Activated naive CD8-positive, alpha-beta T cell treated with anti-CD3 and anti-CD28 coated beads, Interleukin-2, amount 50 U/mL, for 24 hours (primary cell): ENCODE measurements at places on chromosomes 6 and 20.

DNA sequence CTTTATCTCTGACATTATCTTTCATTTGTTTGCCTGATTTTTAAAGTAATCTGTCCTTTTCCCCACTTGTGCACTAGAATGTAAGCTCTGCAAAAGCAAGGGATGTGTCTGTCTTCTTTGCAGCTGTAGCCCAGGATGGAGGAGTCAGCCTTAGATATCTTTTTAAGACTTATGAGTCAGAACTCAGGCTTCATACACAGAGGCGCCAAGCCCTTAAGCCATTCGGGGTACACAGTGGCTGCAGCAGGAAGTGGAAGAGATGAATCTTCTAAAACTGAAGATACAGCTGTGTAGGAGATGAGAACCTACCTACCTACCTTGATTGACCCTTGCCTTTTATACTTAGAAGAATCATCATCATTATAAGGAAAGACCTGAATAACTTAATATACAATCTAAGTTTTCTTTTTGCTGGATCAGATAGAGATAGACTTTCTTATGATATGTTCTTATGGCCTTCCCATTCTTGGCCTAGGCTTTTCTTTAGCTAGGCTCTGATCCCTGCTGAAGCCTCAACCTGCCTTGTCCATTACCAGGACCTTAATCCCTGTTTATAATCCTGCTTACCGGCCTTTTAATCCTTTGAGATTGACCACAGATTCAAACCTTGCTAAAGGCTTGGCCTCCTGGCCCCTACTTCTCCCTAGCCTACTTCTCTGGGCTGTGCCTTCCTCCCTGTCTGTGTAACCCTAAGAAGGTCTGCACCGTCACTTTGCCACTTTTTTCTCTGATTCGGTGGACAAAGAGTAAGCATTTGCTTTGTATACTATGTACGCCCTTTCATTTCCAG is 304.5 kb downstream of the PRL start:
- H3K4me3 ChIP-seq: no peak overlapping the region
- H3K27ac ChIP-seq: no peak overlapping the region
- no peaks in the 10 kb centered on the region for H3K27me3 ChIP-seq
- DNase-seq: no peak
- H3K36me3 ChIP-seq: no peaks in the 10 kb centered on the region

DNA sequence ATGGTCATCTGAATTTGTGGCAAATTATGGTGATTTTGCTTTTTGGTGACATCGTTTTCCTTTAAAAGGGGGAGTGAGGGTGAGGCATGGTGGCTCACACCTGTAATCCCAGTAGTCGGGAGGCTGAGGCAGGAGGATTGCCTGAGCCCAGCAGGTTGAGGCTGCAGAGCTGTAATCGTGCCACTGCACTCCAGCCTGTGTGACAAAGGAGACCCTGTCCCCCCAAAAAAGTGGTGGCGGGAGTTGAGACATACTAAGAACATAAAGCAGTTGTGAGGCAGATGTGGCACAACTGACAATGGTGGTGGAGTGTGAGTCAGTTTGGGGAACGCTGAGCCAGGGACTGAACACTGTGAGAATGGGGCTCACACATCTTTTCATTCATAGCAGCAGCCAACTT is 45.5 kb downstream of the ADNP start:
- no peaks in the 10 kb centered on the region for H3K4me1 ChIP-seq
- DNase-seq: no peak

DNA sequence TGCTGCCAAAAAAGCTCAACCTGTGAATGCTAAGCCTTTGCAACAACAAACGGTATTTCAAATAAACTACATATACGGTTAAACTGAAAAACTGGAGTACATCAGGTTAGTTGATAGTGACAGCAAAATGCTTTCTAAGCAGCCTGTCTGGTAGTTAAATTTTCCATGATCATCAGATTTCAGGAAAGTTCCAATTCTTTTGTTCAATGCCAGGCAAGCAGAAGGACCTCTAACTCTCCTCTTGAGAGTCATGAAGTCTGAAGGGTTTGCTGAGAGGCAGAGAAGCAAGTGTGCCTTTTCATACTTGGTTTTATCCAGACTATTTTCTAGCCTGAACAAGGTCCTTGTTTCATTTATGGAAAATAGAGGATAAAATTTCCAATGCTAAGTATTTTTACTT is 4.5 kb downstream of the FLRT3 start:
- no peak overlapping the region for H3K4me3 ChIP-seq
- H3K36me3 ChIP-seq: no peaks in the 10 kb centered on the region
- H3K4me1 ChIP-seq: no peaks in the 10 kb centered on the region
- no peak for DNase-seq
- no peaks in the 10 kb centered on the region for H3K27me3 ChIP-seq
- H3K27ac ChIP-seq: no peak overlapping the region

- peaks cover 26% of the 10 kb centered on the region for H3K4me1 ChIP-seq
- H3K27me3 ChIP-seq: no peaks in the 10 kb centered on the region
- DNase-seq: peak; percentile 16
- no peaks in the 10 kb centered on the region for H3K36me3 ChIP-seq
- peak overlapping the region; percentile 79 for H3K27ac ChIP-seq
These were observed 89.2 kb downstream of the UST start for GRCh38 chr6:148835920-148836441.

DNA sequence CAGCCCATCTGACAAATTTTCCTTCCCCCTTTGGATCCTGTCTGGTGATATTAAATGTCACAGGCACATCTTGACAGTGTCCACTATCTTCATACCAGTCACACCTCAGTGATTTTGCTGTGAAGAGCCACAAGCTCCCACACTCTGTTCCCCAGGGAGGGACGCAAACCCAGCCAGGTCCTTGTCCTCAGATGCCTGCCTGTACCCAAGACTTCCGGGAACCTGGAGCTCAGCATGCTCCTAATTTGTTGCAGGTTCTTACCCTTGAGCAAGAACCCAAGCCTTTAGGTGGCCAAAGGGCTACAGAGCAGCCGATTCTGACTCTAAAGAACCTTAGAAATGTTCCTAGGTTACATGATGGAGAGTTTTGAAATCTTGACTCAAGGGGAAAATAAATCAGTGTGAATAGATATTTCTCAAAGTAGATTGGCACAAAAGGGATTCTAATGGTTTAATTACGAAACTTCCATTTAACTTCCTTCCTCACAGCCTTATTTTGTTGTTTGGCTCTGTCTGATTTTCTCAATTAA is 66.2 kb upstream of the MTHFD1L start:
- H3K27me3 ChIP-seq: no peaks in the 10 kb centered on the region
- DNase-seq: no peak
- H3K27ac ChIP-seq: no peak overlapping the region
- H3K4me1 ChIP-seq: no peaks in the 10 kb centered on the region
- peaks cover 1% of the 10 kb centered on the region for H3K36me3 ChIP-seq
- no peak overlapping the region for H3K4me3 ChIP-seq

GRCh38 chr6:67345946-67346345 is 1289.1 kb upstream of the ADGRB3 start:
- no peak overlapping the region for H3K27ac ChIP-seq
- H3K36me3 ChIP-seq: no peaks in the 10 kb centered on the region
- H3K27me3 ChIP-seq: no peaks in the 10 kb centered on the region
- H3K4me1 ChIP-seq: no peaks in the 10 kb centered on the region
- no peak overlapping the region for H3K4me3 ChIP-seq

DNA sequence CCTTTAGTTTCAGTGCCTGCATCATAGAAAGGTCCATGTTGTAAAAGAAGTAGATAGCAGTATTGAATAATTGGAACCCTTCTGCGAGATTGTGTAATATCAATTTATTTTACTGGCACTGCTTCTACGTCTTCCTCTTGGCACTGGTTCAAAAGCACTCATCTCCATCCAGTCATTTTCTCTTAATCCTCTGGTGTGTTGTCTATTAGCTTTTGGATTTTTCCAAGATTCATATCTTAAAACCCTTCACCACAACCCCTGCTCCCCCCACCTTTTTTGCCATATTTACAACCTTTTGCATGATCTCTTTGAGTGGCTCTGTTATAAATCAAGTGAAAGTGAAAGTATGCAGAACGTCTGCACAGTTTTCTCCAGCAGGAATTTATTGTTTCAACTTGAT is 76.6 kb upstream of the HSF2 start:
- H3K4me3 ChIP-seq: peak overlapping the region; percentile 79
- no peaks in the 10 kb centered on the region for H3K36me3 ChIP-seq
- H3K27ac ChIP-seq: peak overlapping the region; percentile 79
- no peak for DNase-seq
- H3K4me1 ChIP-seq: peaks cover 11% of the 10 kb centered on the region

DNA sequence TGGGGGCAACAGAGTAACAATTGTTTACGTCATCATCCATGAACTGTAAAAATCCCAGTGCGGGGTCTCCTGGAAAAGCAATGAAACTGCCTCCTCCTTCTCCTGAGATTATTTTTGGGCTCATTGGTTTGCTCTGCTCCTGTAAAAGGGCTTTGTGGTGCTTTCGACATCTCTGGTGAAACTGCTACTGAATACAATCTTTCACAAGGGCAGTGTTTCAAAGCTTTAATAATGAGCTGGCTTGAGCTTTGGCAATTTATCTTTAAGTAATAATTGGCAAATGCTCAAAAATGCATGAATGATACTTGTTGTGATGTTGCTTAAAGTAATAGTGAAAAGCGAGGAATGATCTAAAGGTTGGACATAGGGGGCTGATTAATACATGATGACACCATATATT is 43.5 kb upstream of the ENPP1 start:
- no peaks in the 10 kb centered on the region for H3K36me3 ChIP-seq
- no peak for DNase-seq
- H3K27me3 ChIP-seq: peaks cover 6% of the 10 kb centered on the region
- no peaks in the 10 kb centered on the region for H3K4me1 ChIP-seq
- H3K4me3 ChIP-seq: no peak overlapping the region

DNA sequence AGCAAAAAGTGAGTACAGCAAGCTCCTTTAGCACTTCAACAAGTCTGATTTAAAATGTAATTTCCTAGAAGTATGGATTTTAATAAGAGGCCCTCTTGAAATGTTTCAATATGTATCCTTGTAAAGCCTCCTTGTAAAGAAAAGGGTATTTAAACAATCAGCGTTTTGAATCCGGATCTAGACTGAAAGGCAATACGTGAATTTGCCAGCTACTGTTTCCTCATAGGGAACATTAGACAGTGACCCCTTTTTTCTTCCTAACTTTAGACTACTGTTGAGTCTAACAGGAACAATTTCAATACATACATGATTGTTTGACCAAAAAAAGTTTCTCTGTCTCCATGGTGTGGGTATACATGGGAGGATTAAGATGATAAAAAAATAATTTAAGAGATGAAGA is 395.0 kb downstream of the TFAP2A start:
- no peaks in the 10 kb centered on the region for H3K36me3 ChIP-seq
- H3K27me3 ChIP-seq: no peaks in the 10 kb centered on the region
- H3K4me1 ChIP-seq: no peaks in the 10 kb centered on the region
- no peak for DNase-seq
- H3K4me3 ChIP-seq: no peak overlapping the region

GRCh38 chr6:137823826-137824555 is 43.1 kb upstream of the TNFAIP3 start:
- H3K4me1 ChIP-seq: peaks cover 96% of the 10 kb centered on the region
- peak; percentile 76 for DNase-seq
- peak overlapping the region; percentile 86 for H3K27ac ChIP-seq
- H3K36me3 ChIP-seq: peaks cover 4% of the 10 kb centered on the region

- no peaks in the 10 kb centered on the region for H3K4me1 ChIP-seq
- no peaks in the 10 kb centered on the region for H3K27me3 ChIP-seq
- no peak overlapping the region for H3K4me3 ChIP-seq
- no peaks in the 10 kb centered on the region for H3K36me3 ChIP-seq
- H3K27ac ChIP-seq: no peak overlapping the region
- peak; percentile 25 for DNase-seq
These were observed 143.6 kb upstream of the GJE1 start for GRCh38 chr6:141988954-141989705.

DNA sequence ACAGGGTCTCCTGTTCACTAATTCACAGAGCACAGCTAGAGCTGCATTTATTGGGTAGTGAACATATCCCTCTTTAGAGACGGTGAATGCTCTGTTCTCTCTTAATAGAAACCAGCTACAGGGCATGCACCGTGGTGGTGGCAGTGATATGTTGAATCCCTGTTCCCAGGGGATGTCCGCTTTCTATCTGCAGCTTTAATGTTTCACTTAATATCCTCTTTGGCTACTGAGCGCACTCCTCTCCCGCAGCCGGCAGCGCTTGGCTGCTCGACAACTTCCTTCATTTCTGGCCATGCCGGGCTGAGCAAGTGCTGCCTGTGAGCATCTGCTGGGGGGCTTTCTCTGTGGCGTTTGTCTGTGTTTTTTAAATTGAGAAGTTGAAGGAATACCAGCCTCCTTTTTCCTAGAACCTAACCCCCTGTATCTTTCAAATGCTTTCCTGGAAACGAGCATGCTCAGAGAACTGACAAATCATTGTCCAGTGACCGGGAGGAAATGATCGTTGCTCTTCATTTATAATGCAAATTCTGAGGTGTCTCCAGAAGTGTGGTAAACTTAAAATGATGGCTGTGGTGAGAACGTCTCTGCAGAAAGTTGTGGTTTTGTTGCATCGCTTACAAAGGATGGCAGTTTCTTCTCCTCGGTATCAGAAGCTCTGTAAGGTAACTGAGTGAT is 297.9 kb downstream of the UTRN start:
- peaks cover 47% of the 10 kb centered on the region for H3K4me1 ChIP-seq
- no peaks in the 10 kb centered on the region for H3K27me3 ChIP-seq
- DNase-seq: peak; percentile 36
- H3K27ac ChIP-seq: peak overlapping the region; percentile 81
- H3K36me3 ChIP-seq: peaks cover 4% of the 10 kb centered on the region
- peak overlapping the region; percentile 78 for H3K4me3 ChIP-seq

GRCh38 chr6:144145541-144145940 is 4.8 kb upstream of the STX11 start:
- peaks cover 8% of the 10 kb centered on the region for H3K4me1 ChIP-seq
- H3K4me3 ChIP-seq: no peak overlapping the region
- no peak for DNase-seq
- H3K36me3 ChIP-seq: peaks cover 2% of the 10 kb centered on the region
- peaks cover 2% of the 10 kb centered on the region for H3K27me3 ChIP-seq

GRCh38 chr20:62829231-62830230 is 12.7 kb downstream of the COL9A3 start:
- no peaks in the 10 kb centered on the region for H3K36me3 ChIP-seq
- no peak for DNase-seq
- H3K4me1 ChIP-seq: peaks cover 5% of the 10 kb centered on the region
- no peak overlapping the region for H3K27ac ChIP-seq
- H3K4me3 ChIP-seq: no peak overlapping the region

GRCh38 chr6:44029444-44030185 is 97.6 kb downstream of the MRPL14 start:
- peaks cover 9% of the 10 kb centered on the region for H3K27me3 ChIP-seq
- H3K4me1 ChIP-seq: no peaks in the 10 kb centered on the region
- H3K36me3 ChIP-seq: no peaks in the 10 kb centered on the region

DNA sequence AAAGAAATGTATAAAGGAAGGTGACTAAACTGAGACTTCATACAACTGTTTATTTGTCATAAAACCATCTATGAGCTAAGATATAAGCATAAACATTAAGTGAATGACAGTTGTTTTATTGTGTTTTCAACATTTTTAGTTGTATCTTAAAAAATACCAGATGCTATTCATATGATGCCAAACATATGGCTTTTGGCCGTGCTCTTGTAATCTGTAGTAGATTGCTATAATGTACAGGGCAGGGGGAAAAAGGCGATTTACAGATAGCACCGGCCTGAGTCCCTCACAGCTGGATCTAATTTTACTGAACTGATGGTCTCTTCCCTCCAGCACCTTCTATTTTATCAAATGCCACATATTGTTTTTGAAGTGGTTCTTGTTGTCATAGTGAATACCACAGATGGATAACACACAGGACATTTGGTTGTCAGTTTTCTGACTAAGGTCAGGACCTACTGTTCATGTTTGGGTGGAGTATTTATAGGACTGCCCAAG is 48.2 kb downstream of the CENPW start:
- no peak for DNase-seq
- no peaks in the 10 kb centered on the region for H3K27me3 ChIP-seq
- no peaks in the 10 kb centered on the region for H3K4me1 ChIP-seq

GRCh38 chr6:158717341-158718330 is 67.8 kb downstream of the SYTL3 start:
- no peak for DNase-seq
- peaks cover 77% of the 10 kb centered on the region for H3K36me3 ChIP-seq
